K562 (cell line): ENCODE measurements at places on chromosomes 13 and 19. TPM values are rescaled to one million over a fixed set of nuclear protein-coding genes. Genes with fewer than 3 reads are reported as not detected.

GRCh38 chr13:72886272-72887067, 104.5 kb downstream of the PIBF1 start:
- H3K27ac ChIP-seq = no peak overlapping the region
- H3K27me3 ChIP-seq = no peaks in the 10 kb centered on the region
- peaks cover 6% of the 10 kb centered on the region; the same call in 2 of the 3 replicates for H3K4me1 ChIP-seq
- H3K36me3 ChIP-seq = no peaks in the 10 kb centered on the region
- no peak for DNase-seq

DNA sequence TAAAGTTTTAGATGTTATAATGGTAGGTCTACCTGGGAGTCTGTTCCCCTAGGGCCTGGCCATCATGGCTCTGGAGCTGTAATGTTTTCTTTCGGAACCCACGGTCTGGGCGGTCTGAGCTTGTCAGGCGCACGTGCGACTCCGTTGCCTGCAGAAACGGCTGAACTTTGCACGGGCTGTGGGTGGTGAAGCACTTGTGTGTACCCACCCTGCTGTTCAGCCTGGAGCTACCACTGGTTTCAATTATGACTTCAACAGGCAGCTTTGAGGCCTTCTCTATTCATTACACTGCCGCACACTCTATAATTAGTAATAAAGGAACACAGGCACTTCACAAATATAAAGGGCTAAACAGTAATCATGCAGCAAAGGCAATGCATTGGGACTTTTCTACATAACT, 6.0 kb downstream of the PCDH8 start:
- H3K27me3 ChIP-seq = no peaks in the 10 kb centered on the region
- no peak for DNase-seq
- H3K27ac ChIP-seq = no peak overlapping the region
- H3K36me3 ChIP-seq = no peaks in the 10 kb centered on the region
- H3K4me3 ChIP-seq = no peak overlapping the region

DNA sequence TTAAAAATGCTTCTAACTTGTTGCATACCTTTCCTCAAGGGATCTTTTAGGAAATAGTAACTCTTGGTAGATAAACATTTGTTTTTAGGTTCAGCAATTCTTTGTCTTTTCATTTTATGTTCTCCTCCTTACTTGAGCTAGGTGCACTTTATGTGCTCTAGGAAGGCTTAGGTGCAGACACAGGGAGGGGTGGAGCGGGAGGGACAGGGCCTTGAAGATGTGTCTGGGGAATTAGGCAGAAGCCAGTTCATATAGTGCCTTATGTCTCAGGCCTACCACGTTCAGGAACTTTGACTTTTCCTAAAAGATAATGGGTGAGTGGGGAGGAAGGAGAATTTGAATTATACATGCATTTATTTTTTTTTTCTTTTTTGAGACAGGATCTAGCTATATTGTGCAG, 37.7 kb downstream of the IRS2 start:
- DNase-seq = no peak
- no peak overlapping the region for H3K27ac ChIP-seq
- H3K4me1 ChIP-seq = peaks cover 15% of the 10 kb centered on the region
- no peak overlapping the region for H3K4me3 ChIP-seq
- no peaks in the 10 kb centered on the region for H3K36me3 ChIP-seq
- peaks cover 23% of the 10 kb centered on the region for H3K27me3 ChIP-seq

- H3K27me3 ChIP-seq = no peaks in the 10 kb centered on the region
- no peak overlapping the region for H3K4me3 ChIP-seq
- DNase-seq = no peak
Measured at GRCh38 chr19:16336571-16336970, 11.9 kb downstream of the KLF2 start.

GRCh38 chr19:51055866-51056265, 9.0 kb downstream of the KLK13 start:
- no peak overlapping the region for H3K27ac ChIP-seq
- no peak for DNase-seq
- no peaks in the 10 kb centered on the region for H3K4me1 ChIP-seq
- H3K36me3 ChIP-seq = no peaks in the 10 kb centered on the region
- peaks cover 17% of the 10 kb centered on the region; the same call in 2 of the 3 replicates for H3K27me3 ChIP-seq
- H3K4me3 ChIP-seq = no peak overlapping the region

DNA sequence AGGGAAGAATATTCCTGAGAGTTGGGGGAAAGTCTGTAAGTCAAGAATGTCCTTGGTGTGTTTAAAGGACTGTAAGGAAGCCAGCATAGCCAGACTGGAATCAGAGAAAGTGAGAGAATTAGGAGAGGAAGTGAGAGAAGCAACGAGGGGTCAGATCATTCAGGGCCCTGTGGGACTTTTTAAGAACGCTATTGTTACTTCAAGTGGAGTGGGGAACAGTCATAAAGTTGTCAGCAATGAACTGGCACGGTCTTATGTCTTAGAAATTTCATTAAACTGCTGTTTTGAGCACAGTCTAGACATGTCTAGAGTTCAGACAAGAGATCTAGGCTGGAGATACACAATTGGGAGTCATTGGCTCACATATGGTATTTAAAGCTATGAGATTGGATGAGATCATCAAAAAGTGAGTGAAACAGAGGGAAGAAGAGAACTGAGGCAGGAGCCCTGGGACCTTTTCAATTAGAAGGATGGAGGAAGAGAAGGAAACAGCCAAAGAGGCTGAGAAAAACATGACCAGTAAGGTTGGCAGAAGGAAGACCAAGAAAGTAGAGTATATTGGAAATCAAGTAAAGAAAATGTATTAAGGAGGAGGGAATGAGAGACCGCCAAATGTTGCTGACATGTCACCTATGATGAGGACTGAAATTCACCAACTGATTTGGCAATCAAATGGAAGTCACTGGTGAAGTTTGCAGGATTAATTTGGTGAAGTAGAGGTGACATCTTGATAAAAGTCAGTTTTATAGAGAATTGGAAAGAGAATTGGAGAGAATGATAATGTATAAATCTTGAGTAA, 263.5 kb downstream of the GPC5 start:
- no peak overlapping the region for H3K27ac ChIP-seq
- no peaks in the 10 kb centered on the region for H3K27me3 ChIP-seq
- no peak overlapping the region for H3K4me3 ChIP-seq
- DNase-seq = no peak
- no peaks in the 10 kb centered on the region for H3K4me1 ChIP-seq

ZNF175 gene
- polyA plus RNA-seq = 11.1 and 12.8 TPM in 2 replicates

ZNF560 gene
- polyA plus RNA-seq = 0.03 and 0.04 TPM in 2 replicates

CAPS gene
- 2.7 and 3.1 TPM in 2 replicates for polyA plus RNA-seq

DPF1 gene
- 4.2 and 5.5 TPM in 2 replicates for polyA plus RNA-seq
